Suppressor macrophage (primary cell): ENCODE measurements at places on chromosomes 16 and 17.

DNA sequence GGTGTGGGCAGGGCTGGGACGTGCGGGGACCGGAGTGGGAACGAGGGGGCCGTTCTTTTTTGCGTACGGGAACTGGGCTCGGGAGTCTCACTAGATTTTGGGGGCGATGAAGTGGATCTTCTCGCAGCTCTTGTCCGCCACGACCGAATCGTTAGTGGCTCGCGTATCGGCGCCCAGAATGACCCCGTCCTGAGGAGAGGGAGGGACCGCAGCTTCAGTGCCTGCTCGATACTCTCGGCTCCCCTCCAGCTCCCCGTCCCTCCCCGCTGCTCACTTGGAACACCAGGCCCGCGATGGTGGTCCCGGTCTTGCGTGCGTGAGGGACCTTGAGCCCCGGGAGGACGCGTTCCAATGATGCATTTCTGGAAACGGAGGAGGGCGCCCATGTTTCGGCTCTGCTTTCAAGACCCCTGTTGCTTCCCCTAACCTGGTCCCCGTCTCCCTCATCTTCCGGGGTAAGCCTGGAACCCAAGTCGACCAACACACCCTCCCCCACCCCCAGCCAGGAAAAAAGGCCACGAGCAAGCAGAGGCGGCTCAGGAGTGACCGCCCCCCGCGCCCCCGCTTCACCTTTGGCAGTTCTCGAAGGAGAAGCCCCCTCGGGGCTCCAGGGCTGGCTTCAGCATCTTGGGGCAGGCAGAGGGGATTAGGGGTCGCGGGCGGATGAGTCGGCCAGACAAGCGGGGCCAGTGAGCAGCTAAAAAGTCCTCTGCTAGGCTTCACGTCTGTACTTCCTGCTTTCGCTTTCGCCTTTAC, at the start of gene PSMB10:
TSS of gene PSMB10 (minus strand) at position 727 of the 756 bp plus-strand sequence. CDS start at position 626, 101 bp downstream.
- DNase-seq, result peak; percentile 52

GRCh38 chr16:82796047-82796446, 169.3 kb downstream of the CDH13 start:
- no peak for DNase-seq

GRCh38 chr17:19287651-19288050, 50.5 kb downstream of the EPN2 start:
- no peak for DNase-seq

- DNase-seq, result no peak
Measured at GRCh38 chr17:11309850-11310249, 68.8 kb downstream of the SHISA6 start.

DNA sequence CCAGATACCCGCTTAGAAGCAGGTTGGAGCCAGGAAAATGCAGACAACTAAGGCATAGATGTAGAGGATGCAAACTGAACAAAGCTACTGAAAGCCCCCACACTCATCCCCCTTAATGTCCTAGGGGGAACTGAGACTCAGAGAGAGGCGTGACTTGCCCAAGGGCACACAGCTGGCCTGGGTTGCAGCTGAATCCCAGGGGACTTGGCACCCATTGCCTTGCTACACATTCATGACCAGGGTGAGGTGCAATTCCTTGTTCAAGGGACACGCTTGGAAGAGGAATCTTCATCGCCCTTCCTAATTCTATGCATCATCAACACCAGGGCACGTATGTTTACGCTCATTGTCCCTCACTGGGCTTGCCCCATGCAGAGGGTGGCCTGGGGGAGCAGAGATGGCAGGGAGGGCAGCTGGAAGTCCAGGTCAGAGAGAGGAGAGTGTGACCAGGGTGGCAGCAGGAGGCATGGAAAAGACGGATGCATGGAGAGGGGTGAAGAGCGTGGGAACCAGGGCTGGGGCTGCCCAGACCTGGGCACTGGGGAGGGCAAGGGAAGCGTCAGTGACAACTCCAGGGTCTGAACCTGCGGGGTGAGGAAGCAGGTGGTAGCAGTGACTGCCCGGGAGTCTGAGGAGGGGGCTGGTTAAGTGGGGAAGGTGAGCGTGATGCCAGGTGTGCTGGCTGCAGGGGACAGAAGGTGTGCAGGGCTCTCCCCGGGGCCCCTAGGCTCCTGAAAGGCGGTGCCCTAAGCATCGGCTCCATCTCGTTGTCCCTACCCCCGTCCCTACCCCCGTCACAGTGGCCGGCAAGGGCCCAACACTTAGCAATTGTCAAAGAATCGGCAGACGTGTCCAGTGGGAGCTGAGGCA, 267.1 kb upstream of the TNRC6C start:
- DNase-seq, result no peak

DNA sequence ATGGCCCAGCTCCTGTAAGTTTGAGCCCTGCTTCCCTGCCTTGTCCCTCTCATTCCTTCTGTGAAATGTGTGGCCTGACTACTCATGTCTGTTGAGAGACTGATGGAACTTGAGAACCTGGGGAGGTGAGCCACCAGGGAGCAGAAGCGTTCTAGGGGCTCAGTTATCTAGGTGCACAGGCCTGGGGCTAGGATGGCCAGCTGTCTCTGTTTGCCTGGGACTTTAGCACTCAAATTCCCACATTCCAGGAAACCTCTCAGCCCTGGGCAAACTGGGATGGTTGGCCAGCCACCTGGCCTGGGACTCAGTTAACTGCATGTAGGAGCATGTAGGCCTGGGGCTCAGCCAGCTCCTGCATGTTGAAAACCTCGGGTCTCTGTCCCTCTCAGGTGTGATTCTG, 9.3 kb upstream of the EPN3 start:
- no peak for DNase-seq

- DNase-seq, result no peak
Measured at GRCh38 chr16:1656808-1657617, 21.1 kb upstream of the JPT2 start.

- DNase-seq, result no peak
Measured at GRCh38 chr16:52540910-52541309, 6.0 kb downstream of the TOX3 start.

DNA sequence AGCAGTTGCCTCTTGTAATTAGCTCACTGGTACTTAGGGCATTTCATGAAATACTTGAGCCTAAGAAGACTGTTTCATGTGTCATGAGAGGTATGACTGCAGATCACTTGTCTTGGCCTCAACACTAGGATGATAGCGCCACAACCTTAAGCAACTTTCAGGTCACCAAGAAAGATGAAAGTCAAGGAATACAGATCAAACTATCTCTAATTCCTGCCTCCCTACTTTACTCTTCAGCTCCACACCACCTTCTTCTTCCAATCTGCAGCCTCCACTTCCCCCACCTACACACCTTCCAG, 28.0 kb downstream of the GNA13 start:
- peak; percentile 64 for DNase-seq

DNA sequence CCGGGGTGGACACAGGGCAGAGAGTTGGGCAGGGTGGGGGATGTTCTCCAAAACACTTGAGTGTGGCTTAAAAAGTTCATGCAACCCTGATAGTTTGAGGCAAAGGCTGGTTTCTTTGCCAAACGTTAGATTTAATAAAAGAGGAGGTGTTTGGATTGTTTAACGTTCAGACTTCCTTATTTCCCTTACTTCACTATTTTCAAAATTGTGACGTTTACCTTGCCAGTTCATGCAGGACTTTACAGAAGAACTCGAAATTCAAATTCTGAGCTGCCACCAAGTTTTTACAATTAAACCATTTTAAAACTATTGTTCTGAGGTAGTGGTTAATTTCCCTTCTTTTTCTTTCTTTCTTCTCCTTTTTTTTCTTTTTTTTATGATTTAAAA, 5.5 kb downstream of the SEC14L1 start:
- peak; percentile 55 for DNase-seq

- DNase-seq, result no peak
Measured at GRCh38 chr17:19344311-19345066, 18.0 kb downstream of the B9D1 start.

- DNase-seq, result no peak
Measured at GRCh38 chr17:81479175-81480071, 33.2 kb downstream of the ACTG1 start.

DNA sequence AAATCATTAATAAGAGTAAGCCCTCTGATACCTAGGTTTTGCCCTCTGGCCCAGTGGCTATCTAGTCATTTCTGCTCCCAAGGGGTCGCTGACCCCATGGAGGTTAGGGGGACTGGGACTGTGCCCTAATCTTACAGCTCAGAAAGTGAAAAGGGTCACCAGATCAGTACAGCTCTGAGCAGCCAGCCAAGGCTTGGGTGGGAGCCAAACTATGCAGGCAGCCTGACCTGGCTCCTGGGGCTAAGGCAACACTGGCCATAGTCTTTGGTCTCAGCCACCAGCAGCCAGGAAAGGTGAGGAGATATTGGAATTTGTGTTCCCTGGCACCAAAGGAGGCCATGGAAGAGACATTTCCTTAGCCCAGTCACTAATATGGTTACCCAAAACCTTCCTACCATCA, 67.6 kb downstream of the ASIC2 start:
- no peak for DNase-seq
